Colonic mucosa (tissue), 4 donors: ENCODE measurements at places on chromosomes 4 and X. TPM values are rescaled to one million over a fixed set of nuclear protein-coding genes. Genes with fewer than 3 reads are reported as not detected.

DNA sequence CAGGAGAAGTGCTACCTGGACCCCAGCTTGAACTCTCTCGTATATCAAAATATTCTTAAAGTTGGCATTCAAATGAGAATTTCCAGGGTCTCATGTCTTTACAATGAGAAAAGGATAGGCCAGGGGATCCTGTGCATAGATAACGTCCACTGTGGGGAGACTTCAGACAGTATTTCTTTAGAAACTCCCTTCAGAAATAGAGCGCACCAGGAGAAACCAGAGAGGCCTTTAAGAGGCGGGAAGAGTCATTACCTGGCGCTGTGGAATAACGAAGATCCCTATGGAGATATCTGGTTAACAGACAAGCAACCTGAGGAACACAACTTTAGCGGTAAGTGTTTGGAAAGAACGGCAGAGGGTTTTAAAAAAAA is 600 bp downstream of the RADX start:
- DNase-seq, result no peak

GRCh38 chrX:1468250-1468772 is 15.6 kb upstream of the ASMTL start:
- DNase-seq, result peak; percentile 21

Gene ARFIP1
- 74.1 TPM for total RNA-seq

GRCh38 chr4:145155268-145155870 is 25.0 kb downstream of the OTUD4 start:
- no peak for DNase-seq

- no peak for DNase-seq
Observed at GRCh38 chr4:179747218-179747910, 2305.1 kb upstream of the AGA start.

Gene RTL9
- not detected for total RNA-seq

Gene GUCY1A1
- 2.0 TPM for total RNA-seq

DNA sequence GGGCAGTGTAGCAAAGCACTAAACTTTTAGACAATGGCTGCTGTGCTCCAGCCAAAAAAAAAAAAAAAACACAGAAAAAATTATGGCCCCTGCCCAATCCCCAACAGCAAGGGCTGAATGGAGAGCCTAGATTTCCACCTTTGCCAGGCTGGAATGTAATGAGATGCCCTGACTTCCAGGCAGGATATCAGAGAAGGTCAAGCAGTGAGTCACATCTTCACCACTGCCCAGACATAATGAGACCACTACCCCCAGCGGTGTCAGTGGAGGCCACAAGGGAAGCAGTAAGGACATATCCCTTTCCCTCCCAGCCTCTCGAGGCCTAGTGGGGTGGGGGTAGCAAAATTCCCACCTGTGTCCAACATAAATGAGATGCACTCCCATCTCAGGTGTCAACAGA is 216.3 kb upstream of the LEF1 start:
- DNase-seq, result no peak

DNA sequence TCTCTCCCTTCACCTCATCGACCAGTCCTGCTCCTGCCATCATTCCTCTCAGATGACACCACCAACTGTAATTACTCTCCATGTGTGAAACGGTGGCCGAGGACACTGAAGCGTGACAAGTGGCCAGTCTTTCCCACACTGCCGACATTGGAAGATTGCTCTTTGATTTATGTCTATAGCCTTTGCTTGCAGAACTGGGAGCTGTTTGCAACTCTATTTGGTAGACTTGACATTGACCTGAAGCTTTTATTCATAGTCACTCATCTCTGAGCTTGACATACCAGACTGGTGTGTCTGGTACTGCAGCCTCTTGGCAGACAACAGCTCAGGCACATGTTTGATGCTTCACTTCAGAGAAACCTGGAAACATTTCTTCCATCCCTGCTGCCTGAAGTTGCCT is 121.8 kb upstream of the GALNT7 start:
- DNase-seq, result no peak

DNA sequence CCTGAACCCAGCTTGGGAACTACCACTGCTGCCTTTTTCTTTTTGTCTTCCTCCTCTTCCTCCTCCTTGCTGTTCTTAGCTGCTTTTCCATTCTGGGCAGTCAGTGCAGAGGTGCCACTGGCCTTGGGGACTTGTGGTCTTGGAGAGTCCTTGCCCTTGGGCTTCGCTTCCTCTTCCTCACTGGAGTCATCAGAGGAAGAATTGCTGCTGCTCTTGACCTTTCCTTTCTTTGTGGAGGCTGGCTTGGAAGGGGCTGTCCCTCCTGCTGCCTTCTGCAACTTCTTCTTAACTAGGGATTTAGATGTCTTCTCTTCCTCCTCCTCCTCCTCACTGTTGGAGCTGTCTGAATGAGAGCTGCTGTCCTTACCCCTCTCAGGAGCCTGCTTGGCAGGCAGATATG is 53.2 kb downstream of the FAM9B start:
- DNase-seq, result no peak

- no peak for DNase-seq
Observed at GRCh38 chr4:25128671-25129070, 31.6 kb downstream of the SEPSECS start.

Gene TNIP3
- total RNA-seq, result 0.40 TPM

DNA sequence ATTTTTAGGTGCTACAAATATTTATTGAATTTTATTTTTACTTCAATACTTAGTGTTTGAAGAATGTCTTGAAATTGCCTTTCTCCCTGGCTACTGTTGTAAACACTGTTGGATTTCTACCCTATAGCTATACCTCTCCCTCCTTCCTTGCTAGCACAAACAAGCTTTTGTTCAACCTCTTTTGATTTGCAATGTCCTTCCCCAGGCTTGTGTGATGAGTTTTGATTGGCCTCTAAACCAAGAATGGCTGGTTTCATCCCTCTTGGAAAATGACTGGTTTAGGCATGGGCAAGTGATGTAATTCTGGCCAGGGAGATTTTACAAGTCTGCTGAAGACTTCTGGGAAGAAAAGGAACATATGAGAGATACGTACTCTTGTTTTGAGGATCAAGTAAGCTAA is 25.3 kb upstream of the SLITRK2 start:
- no peak for DNase-seq

Gene SCML2
- 2.5 TPM for total RNA-seq

GRCh38 chr4:163649557-163650091 is 155.1 kb downstream of the TMA16 start:
- DNase-seq, result no peak

GRCh38 chrX:112696481-112696880 is 16.7 kb upstream of the LHFPL1 start:
- no peak for DNase-seq

- peak; percentile 3 for DNase-seq
Observed at GRCh38 chr4:5755161-5755560, 44.2 kb downstream of the EVC start.

Gene PNMA3
- total RNA-seq, result 0.21 TPM

Gene ANK2
- 4.6 TPM for total RNA-seq

GRCh38 chr4:174580597-174580996 is 58.3 kb upstream of the HPGD start:
- DNase-seq, result no peak

DNA sequence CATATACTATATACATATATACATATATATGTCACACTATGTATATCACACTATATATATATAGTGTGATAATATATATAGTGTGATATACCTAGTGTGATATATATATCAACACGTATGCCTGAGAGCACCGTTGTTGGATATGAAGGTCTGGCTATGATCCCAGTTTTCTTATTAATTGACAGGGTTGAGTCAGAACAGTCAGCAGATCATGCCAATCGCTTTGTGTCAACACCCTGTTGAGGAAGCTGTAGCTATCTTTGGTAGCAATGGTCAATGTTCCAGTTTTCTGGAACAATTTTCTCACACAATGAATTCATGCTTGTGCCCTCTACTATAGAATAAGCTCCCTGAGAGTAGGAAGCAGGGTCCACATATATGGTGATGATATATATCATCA is 496.0 kb upstream of the AGA start:
- DNase-seq, result no peak

GRCh38 chr4:121272526-121272925 is 108.3 kb downstream of the QRFPR start:
- DNase-seq, result no peak

Gene MAGEA6
- not detected for total RNA-seq
